RKO (cell line): ENCODE measurements at places on chromosomes 3 and 15.

GRCh38 chr3:12195231-12195630, 36.5 kb upstream of the TIMP4 start:
- DNase-seq = no peak

GRCh38 chr3:108122276-108122675, 31.4 kb upstream of the CD47 start:
- no peak for DNase-seq

GRCh38 chr15:77505556-77505955, 84.9 kb downstream of the HMG20A start:
- no peak for DNase-seq

DNA sequence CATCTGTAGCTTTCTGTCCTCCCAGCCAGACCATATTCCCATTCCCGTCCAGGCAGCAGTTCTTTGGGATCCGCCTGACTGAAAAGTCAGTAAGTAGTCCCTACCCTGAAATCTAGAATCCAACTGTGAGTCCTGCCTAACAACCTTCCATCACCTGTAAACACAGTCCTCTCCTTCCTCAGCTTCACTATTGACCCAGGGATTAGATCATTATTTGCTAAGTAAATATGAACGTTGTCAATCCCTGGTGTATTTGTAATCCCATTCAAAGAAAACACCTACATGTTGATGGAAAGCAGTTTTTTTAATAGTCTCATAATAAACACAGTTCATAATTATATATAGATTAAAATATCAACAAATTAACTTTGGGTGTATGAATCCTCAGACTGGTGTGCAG, 732 bp downstream of the SAXO2 start:
- peak; percentile 16 for DNase-seq

DNA sequence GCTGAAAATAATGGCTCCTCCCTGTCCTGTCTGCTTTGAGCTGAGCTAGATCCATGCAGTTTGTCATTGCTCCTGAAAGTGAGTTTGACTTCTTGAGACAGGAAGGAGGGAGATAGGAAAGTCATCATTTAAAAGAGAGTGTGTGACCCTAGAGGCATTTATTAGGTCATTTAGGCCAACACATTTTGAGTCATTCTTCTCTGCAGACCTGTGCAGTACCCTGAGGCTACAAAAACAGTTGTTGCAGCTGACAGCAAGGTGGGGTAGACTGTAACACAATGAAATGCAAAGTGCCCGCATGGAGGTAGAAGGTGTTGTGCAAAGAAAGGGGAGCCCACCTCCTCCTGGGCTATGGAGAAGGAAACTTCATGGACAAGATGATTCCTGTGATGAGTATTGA, 102.8 kb upstream of the PFN2 start:
- peak; percentile 22 for DNase-seq

DNA sequence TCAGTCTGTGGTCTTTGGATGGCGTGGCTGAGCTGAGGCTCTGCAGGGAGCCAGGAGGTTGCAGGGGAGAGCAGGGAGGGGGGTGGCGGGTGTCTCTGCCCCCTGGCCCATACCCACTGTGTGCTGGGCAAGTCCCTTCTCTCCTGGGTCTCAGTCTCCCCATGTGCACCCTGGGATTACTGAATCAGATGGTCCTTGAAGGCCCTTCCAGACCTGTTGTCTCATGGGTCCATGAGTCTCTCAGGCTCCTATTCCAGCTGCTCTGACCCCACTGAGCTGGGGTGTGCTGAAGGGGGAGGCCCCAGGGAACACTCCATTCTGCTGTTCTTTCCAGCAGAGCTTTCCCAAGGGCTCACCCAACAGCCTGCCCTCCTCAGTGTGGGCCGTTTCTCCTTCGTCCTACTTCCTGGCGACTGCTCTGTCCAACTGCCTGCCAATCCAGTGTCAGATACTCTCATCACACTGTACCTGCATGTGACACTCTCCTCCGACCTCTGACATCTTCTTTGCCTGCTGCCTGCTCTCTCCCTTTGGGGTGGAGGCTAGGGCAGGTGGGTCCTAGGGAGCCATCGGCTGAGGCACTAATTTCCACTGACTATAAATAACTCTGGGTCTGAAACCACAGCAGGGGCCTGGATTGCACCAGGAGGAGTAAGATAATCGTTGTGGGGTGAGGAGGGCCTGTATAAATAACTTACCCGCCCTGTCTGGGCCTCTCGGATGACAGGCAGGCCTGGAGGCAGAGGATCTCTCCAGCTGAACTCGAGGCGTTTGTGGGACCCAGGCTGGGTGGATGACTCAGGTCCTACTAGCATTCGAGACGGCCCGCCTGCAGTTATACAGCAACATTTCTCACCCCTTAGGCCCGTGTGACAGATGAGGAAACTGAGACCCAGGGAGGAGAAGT, 67.1 kb downstream of the ATP2B2 start:
- no peak for DNase-seq

DNA sequence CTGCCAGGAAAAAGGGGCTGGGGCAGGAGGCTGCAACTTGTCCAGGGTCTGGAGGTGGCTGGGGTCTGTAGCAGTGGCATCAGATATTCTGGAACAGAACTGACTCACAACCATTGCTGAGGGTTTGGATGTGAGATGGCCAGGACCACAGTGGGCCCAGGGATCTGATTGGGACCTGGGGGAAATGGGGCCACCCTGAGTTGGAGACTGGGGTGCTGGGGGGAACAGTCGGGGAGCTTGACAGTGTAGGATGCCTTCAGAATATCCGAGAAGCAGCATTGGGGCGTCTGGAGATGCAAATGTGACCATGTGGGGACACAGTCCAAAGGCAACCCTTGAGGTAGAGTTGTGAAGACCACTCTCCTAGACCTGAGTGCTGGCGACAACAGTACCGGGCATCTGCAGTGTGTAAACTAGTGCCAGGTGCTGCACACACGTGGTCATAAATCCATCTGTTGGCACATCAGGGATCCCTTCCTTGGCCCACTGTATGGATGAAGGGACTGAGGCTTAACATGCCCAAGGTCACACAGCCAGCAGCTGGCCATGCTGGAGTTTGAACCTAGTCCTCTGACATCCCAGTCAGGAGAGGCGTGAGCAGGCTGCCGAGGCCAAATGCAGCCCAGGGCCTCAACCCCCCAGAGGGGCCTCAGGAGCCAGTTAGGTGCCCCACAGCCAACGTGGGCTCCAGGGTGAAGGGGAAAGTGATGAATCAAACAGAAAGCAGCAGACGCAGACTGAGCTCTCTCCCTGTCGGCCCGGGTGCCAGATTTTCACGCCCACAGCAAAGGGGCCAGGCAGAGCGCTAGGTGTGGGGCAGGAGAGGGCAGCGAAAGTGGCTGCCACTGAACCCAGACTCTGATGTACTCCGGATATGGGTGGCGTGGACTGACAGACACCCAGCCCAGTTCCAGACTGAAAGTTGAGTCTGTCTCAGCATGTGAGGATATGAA, 18.8 kb downstream of the HEMK1 start:
- no peak for DNase-seq

GRCh38 chr3:13888576-13888975, 8.7 kb upstream of the WNT7A start:
- DNase-seq = no peak

DNA sequence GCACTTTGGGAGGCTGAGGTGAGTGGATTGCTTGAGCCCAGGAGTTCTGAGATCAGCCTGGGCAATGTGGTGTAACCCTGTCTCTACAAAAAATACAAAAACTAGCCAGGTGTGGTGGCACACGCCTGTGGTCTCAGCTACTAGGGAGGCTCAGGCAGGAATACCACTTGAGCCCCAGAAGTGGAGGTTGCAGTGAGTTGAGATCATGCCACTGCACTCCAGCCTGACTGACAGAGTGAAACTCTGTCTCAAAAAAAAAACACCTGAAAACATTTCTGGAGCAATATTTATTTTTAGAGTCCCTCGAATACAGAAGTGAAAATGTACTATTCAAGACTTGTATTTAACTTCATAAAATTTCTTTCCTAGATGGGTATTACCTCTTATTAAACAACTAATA, 4.6 kb downstream of the SPCS1 start:
- DNase-seq = no peak

DNA sequence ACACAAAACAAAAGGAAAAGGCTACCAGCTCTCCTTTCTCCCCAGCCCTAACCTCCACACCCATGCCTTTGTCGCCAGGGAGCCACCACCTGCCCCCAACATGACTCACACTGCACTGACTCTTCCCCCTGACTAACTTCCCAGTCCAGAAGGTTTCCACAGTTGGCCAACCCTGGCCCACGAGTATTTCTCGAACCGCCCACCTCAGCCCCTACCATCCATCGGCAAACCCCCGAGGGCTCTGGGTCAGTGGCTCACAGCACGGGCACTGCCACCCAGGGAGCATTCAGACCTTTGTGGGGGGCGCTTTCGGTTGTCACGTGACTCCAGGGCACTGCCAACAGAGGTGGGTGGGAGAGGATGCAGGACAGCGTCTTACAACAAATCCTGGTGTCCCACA, 152.3 kb downstream of the LRRC28 start:
- no peak for DNase-seq

DNA sequence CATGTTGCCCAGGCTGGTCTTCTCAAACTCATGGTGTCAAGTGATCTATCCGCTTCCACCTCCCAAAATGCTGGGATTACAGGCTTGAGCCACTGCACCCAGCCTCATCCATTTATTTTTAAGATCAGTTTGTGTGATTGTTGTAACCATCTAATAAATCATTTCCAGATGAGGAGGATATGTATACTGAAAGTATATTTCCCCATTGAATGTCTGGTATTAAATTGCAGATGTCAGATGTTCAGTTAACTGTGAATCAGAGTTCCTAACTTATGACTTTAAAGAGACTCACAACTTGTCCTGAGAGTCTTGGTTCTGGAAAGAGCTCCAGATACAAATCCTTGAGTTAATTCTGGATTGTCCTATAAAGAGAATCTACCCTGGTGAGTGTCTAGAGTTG, 62.4 kb downstream of the TRIM71 start:
- DNase-seq = no peak

DNA sequence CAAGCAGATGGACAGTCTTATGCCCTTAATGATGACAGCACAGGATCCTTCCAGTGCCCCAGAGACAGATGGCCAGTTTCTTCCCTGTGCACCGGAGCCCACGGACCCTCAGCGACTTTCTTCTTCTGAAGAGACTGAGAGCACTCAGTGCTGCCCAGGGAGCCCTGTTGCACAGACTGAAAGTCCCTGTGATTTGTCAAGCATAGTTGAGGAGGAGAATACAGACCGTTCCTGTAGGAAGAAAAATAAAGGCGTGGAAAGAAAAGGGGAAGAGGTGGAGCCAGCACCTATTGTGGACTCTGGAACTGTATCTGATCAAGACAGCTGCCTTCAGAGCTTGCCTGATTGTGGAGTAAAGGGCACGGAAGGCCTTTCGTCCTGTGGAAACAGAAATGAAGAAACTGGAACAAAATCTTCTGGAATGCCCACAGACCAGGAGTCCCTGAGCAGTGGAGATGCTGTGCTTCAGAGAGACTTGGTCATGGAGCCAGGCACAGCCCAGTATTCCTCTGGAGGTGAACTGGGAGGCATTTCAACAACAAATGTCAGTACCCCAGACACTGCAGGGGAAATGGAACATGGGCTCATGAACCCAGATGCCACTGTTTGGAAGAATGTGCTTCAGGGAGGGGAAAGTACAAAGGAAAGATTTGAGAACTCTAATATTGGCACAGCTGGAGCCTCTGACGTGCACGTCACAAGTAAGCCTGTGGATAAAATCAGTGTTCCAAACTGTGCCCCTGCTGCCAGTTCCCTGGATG, 198.7 kb downstream of the AKAP13 start:
- no peak for DNase-seq

DNA sequence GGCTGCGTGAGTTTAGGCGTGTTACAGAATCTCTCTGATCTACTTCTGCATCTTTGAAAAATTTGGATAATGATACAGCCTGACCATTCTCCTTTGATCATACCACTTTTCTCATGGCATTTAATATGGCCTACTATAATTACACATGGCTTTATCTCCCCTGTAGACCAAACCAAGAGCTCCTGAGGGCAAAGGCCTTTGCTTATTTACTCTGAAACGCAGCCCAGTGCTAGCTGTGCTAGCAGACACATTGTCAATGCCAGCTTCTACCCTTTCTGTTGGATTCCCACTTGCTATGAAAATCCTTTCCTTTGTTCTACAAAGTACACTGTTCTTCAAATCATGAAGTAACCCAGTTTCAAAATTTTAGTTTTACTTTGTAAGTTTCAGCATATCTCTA, 16.5 kb upstream of the VGLL4 start:
- no peak for DNase-seq

DNA sequence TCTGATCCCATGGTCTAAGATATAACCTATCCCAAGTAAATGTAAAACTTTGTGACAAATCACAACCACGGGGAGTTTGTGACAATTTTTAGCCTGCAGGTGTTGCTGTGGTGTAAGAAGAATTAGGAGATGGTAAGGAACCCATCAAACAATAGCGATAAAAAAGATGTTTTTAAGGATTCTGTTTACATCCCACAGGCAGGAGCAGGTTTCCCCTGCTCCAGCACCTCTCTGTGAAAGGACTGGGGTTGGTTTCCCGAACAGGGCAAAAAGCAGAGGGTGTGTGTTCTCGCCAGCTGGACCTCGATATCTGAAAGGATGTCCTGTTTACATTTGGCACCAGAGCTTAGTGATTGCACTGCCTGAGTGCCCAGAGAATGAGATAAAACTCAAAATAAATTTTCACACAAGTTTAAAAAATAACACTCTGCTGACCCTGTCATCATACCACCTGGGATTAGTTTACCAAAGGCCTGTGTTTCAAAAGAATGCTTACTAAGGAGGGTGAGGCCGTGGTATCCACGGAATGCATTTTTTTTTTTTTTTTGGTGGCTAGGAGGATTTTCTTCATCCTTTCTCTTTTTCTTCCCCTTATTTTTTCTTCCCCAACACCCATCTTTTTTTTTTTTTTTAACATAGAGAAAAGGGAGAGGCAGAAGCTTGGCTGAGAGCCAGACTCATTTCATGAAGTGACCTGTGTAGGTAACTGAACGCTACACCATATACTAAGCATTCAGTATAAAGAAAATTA, 151.8 kb upstream of the DPH6 start:
- DNase-seq = no peak

DNA sequence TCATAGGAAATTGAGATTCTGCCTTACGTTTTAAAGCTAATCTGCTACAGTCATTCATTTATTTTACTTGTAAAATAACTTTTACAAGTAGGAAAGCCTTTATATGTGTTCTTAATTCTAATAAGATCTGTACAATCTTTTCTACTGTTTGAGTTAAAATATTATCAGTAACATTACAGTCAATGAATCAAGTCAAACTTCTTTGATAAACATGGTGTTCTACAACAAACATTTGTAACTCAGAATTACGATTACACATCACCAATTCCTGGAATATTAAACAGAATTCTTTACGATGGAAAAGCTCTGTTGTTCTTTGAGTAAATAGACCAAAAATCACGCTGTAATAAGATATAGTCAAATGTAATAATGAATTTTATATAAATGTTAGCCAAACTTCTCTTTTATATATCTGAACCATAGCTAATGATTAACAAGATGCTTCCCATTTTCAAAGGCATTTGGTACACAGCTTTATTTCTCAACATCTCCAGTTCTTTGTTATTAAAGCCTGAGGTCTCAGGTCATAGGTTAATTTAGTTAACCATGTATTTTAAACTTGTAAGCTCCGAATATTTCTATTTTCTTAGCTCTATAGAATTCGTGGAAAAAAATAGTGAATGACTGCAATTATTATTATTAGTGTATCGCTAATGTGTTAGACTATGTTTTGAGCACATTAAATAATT, 232.4 kb downstream of the NAALADL2 start:
- no peak for DNase-seq
